HAP-1 (cell line): ENCODE measurements at places on chromosomes 16 and 17.

DNA sequence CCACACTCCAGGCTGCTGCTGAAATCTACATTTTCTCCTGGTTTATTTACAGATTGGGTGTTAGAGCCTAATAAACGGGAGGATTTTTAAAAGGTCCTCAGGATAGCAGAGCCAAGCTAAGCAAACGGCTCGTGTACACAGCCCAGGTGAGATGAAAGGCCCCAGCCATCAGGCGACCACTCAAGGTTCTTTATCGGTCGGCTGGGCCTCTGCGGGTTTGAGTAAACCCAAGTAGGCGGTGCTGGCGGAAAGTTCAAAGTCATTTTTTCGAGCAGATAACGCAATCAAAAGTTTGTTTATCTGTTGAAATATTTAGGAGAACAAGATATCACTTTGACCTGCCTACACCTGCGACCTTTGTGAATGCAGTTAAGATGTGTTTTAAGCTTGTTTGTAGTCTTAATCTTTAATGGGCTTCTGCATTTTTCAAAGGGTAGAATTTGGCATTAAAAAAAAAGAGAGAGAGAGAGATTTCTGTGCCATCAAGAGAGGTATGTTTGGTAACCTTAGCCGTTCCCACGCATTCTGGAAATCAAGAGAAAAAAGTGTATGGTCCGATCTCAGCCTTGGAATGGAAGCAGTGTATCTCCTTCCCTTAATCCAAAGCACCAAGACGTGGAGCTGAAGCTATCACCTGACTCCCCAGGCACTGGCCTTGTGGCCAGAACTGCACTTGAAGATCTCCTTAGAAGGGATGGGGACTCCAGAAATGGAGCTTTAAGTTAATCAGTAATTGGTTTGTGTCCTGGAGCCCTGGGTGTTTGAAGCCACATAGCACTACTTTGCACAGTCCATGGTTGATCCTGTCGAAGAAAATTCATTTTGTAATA lies 301.7 kb upstream of the IRX5 start:
- no peak for DNase-seq

DNA sequence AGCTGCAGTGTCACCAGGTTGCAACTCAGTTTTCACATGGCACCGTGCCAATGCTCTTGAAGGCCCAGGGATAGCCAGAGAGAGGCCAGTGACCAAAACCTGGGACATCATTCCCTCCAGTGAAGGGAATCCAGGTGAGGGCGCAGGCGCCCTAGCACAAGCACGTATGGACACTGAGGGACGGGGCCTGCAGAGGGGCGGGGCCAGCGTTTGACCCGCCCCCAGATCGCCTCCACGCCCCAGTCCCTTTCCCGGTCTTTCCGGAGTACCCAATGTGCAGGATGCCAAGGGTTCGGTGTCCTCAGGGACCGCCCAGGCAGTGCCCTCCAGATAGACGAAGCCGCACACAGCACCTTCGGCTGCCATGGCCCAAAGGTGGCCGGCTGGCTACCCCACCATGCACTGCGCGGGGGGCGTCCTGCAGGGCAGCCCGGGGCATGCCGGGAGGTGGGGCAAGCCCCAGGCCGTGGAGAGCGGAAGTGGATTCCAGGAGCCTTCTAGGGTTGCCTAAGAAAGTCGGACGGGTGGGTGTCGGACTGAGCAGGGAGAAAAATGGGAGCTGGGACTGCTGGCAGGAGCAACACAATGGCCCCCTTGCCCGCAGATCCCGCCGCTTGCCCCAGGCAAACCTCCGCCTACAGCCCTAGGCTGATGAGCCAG lies 4.6 kb downstream of the SLC12A4 start:
- no peak for DNase-seq

- DNase-seq: no peak
Measured at GRCh38 chr16:11391576-11391975, 46.3 kb downstream of the RMI2 start.

GRCh38 chr17:50565402-50566350 lies 5.2 kb downstream of the CACNA1G start:
- DNase-seq: no peak

DNA sequence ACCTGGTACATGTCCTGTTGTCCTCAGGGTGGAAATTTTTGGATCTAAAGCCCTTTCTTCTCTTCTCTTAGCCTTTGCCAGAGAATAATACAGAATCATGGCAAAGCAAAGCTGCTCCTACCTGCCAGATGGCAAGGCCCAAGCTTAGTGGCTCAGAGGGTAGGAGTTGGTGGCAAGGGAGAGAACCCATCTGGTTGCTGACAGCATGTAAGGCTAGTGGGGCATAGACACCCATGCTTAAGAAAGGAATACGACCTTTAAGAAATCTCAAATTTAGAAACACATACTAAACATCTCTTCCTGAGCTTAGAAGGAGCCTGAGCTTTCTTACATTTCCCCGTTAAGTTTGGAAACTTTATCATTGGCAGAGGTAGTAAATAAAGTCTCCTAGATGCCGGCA lies 395.0 kb upstream of the SOX9 start:
- no peak for DNase-seq

DNA sequence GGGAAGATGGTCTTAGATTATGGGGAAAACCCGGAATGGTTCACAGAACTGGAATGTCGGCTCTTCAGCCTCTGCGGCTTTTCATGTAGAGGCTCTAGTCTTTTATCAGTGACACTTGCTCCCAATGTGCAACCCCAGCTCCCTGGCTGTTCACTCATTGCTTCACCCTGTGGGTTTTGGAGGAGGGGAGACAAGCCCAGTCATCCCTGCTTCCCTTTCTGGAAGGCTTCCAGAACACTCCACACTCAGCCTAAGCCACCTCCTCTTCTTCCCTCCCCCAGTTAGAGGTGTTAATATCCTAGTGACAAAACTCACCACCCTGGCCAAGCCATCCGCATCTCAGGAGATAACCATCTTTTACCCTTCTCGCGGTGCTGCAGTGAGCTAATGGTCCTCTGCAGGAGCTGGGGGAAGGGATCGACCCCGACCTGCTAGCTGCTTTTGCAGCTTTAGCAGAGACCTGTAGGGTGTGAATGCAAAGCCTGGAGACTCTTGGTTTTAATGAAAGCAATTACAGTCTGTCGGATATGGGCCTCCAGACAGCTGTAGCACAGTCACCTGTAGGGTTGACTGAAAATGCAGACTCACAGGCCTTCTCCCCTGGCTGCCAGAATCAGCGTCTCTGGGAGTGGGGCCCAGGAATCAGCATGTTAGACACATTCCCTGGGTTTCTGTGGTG lies 24.3 kb upstream of the LASP1NB start:
- DNase-seq: no peak

DNA sequence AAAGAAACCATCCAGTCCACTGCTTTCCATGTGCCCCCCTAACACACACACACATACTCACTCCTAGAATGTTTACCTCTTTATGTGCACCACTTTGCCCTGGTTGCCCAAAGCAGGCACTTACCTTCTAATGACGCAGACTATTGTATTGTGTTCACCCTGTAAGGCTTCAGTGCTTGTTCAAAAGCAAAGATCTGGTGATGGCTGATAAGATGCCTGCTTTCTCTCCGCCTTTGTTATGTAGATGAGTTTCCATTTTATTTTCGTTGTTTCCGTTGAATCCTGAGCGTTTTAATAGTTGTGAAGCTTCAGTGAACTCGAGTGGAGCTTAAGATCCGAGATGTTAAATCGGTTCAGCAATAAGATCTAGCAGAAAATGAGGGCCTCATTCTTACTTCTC lies 452.7 kb downstream of the TMEM114 start:
- DNase-seq: peak; percentile 67

- peak; percentile 69 for DNase-seq
Measured at GRCh38 chr17:72725433-72726068, 366.9 kb downstream of the SLC39A11 start.

GRCh38 chr17:32636598-32637218 lies 149.9 kb downstream of the CDK5R1 start:
- no peak for DNase-seq
